ENCODE measurements at places on chromosomes 12 and 14.
A peak's percentile ranks its signal among the peaks of the same experiment; 100 is the strongest.

DNA sequence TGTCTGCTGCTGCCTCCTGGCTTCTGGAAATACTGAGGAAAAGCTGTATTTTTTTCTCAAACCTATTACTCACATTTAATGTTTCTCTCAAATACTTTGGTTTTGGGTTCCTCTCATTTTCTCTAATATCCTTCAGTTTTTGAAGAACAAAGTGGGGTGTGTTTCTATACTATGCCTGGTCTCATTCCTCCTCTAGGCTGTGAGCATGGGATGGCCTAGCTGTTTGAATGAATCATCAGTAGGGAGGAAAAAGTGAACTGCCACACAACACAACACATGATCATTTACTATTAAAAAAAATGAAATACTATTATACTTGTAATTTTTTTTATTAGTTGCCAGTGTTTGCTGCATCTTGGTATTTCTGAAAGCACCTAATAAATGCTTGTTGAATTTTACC, 11.3 kb upstream of the SMCO3 start:
- DNase-seq: no peak

- DNase-seq: no peak
Measured at GRCh38 chr12:53674977-53675700, 744 bp downstream of the ATP5MC2 start.

DNA sequence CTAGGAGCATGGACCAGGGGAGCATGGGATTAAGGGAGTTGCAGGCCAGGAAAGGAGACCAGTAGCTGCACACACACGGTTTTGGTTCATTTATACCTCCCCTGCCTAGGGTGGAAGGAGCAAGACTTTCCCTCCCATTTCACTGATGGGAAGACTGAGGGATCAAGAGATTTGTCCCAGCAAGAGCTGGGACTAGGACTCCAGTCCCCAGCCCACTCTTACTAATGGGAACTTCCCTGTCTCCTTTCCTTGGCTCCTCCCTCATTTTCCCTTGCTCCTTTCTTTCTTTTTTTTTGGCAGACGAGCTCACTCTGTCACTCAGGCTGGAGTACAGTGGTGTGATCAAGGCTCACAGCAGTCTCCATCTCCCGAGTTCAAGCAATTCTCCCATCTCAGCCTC, 13.0 kb downstream of the SCNN1A start:
- DNase-seq: no peak

DNA sequence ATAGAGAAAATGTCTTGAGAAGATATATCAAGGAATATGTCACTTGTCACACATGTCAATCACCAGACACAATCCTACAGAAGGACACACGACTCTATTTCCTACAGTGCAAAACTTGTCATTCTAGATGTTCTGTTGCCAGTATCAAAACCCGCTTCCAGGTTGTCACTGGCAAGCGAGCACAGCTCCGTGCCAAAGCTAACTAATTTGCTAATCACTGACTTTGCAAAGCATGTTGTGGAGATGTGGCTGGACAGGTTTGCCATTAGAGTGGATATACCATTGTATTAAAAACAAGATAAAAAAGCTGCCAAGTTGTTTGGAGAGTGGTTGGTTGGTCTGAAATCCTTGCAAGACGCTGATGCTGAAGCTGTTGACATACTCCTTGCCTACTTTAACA, 7.9 kb upstream of the SGPP1 start:
- DNase-seq: no peak

- no peak for DNase-seq
Measured at GRCh38 chr12:10167599-10167998, 4.3 kb downstream of the OLR1 start.

GRCh38 chr12:2283480-2283879, 230.7 kb downstream of the CACNA1C start:
- no peak for DNase-seq

DNA sequence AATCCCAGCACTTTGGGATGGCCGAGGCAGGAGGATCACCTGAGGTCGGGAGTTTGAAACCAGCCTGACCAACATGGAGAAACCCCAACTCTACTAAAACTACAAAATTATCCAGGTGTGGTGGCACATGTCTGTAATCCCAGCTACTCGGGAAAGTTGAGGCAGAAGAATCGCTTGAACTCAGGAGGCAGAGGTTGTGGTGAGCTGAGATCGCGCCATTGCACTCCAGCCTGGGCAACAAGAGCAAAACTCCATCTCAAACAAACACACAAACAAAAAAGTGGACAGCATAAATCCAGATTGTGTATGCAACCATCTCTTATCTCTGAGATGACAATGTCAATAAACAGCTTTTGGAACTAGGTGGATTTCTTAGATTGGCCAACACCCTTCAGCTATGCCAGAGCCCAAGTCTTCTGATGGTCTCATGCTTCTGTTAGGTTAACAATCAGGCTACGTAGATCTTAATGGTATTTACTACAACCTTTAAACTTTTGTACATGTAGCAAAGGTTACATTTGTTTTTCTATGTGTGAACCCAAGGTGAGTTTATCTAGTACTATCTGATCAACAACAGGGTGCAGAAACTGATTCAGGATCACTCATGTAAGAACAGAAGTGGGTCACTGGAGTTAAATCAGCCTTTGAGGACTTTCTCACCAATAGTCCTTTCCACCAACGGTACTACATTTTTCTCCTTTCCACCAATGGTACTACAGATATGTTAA, 73.7 kb downstream of the DUSP16 start:
- DNase-seq: no peak

DNA sequence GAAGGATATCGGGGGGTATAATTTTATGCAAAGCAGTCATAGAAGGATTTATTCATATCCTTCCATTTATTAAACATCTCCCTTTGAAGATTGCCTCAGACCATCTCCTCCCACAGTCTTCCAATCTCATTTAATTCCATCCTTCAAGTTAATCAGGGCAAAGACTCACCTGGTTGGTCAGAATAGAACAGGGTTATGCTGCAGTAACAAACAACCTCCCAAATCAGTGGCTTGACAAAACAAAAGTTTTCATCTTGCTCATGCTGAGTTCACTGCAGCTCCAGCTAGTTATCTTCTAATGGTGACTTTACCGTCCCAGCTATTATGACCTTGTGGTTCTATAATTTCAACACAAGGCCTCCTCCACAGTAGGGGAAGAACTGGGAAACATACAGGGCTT, 48.8 kb upstream of the MTERF2 start:
- no peak for DNase-seq

DNA sequence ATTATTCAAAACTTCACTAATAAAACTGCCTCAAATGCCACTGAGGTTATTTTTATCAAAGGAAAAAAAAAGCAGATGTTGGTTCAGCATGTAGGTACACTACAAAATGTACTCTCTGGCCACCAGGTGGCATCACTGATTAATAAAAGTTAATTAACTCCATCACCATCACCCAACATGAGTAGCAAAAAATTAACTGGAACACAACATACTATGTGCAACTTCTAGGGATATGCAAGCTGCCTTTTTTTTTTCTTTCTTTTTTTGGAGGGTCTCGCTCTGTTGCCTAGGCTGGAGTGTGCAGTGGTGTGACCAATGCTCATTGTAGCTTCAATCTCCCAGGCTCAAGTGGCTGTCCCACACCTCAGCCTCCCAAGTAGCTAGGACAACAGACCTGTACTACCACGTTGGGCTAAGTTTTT, 43.8 kb upstream of the NR2C1 start:
- peak; percentile 64 for DNase-seq

DNA sequence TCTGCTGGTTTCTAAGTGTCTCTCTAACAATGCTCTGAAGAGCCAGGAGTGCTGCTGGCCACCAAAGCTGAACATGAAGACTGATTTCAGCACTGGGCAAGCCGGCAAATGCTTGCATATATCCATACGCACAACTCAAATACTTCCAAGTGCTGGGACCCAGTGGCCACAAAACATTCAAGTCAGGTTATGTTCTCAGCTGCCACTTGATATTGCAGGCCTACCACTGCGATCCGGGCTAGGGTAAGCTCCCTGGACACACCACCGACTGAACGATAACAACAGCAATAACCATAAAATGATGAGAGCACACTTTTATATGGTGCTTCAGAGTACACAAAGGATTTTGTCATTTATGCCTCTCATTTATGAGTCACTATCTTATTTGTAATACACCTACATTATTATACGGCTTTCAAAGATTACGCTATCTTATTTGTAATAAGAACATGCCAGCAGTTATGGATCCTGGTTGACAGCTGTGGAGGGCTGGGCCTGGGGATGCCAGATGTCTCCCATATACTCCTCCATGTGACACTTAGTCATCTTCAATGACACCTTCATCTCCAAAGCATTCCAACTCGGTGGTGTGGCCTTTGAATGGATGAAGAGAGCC, 35.5 kb downstream of the CRACR2A start:
- DNase-seq: no peak

GRCh38 chr14:70113211-70113610, 75.5 kb downstream of the SLC8A3 start:
- no peak for DNase-seq

DNA sequence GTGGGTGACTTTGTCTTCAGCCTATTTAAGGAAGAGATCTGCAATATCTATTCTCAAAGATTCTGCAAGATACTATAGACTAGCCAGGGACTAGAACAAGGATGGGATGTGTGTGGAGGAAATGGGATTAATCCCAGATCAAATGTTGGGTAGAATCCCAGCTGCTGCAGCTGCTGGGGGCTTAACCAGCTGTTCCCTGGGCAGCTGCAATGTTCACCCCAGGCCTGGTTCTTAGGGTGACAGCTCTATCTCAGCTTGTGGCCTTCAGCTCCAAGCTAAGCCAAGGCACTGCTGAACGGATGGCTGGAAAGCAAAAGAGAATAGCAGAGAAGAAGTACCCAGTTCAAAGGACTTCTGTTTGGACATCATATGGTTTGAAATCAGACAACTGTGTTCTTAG, 10.0 kb upstream of the RHEBL1 start:
- DNase-seq: no peak

- DNase-seq: no peak
Measured at GRCh38 chr14:68704736-68705720, 87.8 kb downstream of the ZFP36L1 start.

GRCh38 chr12:57612711-57613426, 1.6 kb downstream of the ARHGEF25 start:
- peak; percentile 18 for DNase-seq

- DNase-seq: no peak
Measured at GRCh38 chr14:100384819-100385813, 62.0 kb downstream of the SLC25A47 start.

DNA sequence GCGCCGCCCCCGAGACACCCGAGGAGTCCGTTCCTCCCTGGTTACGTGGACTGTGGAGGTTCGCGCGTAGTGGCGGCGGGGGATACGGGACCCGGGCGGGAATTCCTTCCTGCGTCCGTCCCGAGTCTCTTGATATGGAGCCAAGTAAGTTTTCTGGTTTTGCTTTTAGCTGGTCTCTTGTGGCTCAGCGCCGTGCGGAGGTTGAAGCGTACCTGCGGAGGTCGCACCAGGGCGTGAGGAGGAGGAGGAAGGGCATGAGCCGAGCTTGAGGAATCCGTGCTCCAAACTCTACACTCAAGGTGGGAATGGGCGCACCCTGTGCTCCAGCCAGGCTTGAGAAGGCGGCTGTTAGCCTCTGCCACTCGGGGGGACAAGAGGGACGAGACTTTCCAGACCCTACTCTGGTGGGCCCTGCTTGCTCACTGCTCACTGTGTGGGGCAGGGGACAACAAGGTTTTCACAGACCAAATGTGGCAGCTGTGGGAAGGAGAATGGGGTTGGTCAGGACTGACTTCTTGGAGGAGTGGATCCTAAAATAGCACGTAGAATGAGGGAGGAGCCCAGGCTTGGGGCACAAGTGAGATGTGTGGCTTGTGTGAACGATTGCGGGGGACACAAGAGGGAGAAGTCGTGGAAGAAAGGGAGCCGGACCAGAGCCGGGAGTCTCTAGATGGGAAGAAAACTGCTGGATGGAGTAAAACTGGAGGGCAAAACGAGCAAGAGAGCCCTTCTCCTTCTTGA, 577 bp downstream of the ATG101 start:
- DNase-seq: no peak

DNA sequence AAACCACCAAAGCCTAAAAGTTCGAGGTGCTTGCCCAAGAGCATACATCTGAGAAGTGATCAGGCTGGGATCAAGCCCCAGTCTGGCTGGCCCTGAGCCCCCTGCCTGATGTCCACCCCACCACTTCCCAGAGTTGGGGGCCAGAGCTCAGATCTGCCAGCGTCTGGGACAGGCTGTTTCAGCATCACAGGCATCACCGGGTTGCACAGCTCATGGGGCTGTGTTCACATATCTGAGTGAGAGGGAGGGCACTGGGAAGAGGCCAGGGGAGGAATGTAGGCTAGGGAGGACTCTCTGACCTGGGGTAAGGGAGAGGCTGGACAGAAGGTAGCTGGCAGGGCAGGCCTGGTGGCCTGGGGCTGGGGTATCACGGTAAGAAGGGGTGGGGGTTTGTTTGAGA, 6.0 kb downstream of the TGM1 start:
- no peak for DNase-seq

GRCh38 chr12:93638954-93639353, 38.2 kb upstream of the CRADD start:
- no peak for DNase-seq

GRCh38 chr12:22083167-22083566, 37.1 kb downstream of the CMAS start:
- no peak for DNase-seq

- no peak for DNase-seq
Measured at GRCh38 chr12:50642761-50643160, 121.1 kb upstream of the ATF1 start.

DNA sequence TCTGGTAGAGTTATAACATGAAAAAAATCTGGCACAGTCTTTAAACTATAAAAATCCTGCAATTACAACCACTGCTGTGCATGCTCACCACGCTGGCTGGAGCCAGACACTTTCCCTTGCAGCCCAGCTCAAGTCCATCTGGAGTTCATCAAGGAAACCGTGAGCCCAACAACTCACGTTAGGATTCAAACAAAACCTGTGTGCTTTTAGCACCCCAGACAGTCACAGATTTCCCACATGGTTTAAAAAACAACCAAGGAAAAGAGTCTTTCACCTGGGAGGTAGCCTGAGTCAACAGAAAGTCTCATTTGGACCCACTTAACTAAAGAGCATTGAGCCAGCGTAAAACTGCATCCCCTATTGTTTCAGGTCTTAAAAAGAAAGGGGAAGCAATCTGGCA, 4.7 kb downstream of the LRIG3 start:
- DNase-seq: no peak

GRCh38 chr12:89906824-89907223, 198.2 kb upstream of the ATP2B1 start:
- DNase-seq: no peak

GRCh38 chr12:121976950-121977349, 44.7 kb upstream of the BCL7A start:
- no peak for DNase-seq

DNA sequence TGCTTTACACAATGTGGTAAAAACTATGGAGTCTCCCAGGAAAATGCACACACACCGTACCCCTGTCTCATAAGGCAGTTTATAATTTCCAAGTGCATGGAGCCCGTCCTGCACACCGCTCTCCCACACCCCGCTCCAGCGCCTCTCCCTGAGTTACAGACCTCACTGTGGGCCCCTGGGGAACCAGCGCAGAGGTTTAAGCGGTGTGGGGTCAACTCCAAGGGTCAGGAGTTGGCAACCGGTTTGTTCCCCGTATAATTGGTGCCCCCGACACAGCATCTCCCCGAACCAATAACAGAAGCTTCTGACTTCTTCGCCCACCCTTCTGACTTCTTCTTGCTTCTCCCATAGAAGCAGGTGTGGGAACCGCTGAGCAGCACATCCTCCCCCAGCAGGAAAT, 58.4 kb upstream of the DDX11 start:
- DNase-seq: no peak

- DNase-seq: no peak
Measured at GRCh38 chr12:109434582-109434981, 42.5 kb downstream of the KCTD10 start.

- peak; percentile 10 for DNase-seq
Measured at GRCh38 chr12:21296751-21297406, 37.8 kb downstream of the SLCO1A2 start.

- DNase-seq: no peak
Measured at GRCh38 chr12:107318806-107319532, 225.6 kb upstream of the CRY1 start.
